ENCODE measurements at places on chromosomes 4 and X. TPM values are rescaled to one million over a fixed set of nuclear protein-coding genes. Genes with fewer than 3 reads are reported as not detected.

The BTC gene
- total RNA-seq: 5.0 TPM

DNA sequence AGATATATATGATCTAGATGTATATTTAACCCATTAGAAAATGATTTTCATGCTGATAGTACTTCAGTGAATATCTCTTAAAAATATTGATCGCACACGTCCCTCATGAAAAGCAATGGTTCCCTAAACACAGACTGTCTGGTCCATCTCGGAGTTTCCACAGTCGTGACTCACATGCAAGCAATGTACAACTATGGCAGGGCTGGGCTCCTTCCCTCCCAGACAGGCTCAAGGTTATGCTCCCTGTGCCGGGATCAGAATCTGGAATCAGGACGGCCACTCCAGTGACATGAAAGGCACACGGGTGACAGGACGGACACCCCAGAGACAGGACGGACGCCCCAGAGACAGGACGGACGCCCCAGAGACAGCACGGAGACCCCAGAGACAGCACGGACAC, 40.2 kb upstream of the PPP2R3B start:
- H3K4me1 ChIP-seq: no peaks in the 10 kb centered on the region
- H3K4me3 ChIP-seq: no peak overlapping the region
- H3K36me3 ChIP-seq: no peaks in the 10 kb centered on the region
- no peak overlapping the region for H3K27ac ChIP-seq
- DNase-seq: no peak
- H3K27me3 ChIP-seq: peaks cover 44% of the 10 kb centered on the region

GRCh38 chr4:172631832-172632231, 536.8 kb upstream of the GALNT7 start:
- H3K4me3 ChIP-seq: no peak overlapping the region
- no peaks in the 10 kb centered on the region for H3K36me3 ChIP-seq
- H3K4me1 ChIP-seq: no peaks in the 10 kb centered on the region
- no peak for DNase-seq
- H3K27me3 ChIP-seq: no peaks in the 10 kb centered on the region

The CORIN gene
- total RNA-seq: 1.6 TPM

DNA sequence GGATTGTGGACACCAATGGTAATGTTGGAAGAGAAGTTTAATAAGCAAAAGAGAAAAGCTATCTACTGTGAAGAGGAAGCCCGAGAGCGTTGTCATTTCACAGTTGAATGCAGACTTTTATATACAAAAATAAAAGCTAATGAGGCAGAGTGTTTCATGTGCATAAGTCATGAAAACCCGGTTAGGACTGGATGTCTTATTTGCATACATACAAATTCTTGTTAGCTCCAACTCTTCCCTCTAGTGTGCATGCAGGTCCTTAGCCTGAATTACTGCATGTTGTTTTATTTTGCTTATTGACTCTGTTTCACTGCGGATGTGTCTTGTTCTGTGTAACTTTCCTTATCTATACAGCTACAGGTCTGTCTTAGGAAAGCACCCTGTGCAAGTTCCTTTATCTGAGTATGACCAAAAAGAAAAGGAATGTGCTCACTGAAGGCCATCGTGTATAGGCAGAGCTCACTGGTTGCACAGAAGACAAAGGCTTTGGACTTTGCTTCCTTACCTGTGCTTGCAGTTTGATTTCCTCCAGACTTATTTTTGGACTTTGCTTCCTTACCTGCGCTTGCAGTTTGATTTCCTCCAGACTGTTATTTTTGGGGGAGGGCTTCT, 25.1 kb upstream of the UGT2B11 start:
- no peak for DNase-seq
- H3K27ac ChIP-seq: no peak overlapping the region
- no peaks in the 10 kb centered on the region for H3K4me1 ChIP-seq
- H3K27me3 ChIP-seq: no peaks in the 10 kb centered on the region

All from breast epithelium (tissue), 4 donors.